ENCODE measurements at places on chromosomes 11 and 22.
A peak's percentile ranks its signal among the peaks of the same experiment; 100 is the strongest.

GRCh38 chr22:30752771-30753170 is 58.1 kb downstream of the OSBP2 start:
- no peak for DNase-seq
- peaks cover 7% of the 10 kb centered on the region for H3K4me1 ChIP-seq
- H3K4me3 ChIP-seq = no peak overlapping the region
- no peak overlapping the region for H3K27ac ChIP-seq
- no peaks in the 10 kb centered on the region for H3K36me3 ChIP-seq

DNA sequence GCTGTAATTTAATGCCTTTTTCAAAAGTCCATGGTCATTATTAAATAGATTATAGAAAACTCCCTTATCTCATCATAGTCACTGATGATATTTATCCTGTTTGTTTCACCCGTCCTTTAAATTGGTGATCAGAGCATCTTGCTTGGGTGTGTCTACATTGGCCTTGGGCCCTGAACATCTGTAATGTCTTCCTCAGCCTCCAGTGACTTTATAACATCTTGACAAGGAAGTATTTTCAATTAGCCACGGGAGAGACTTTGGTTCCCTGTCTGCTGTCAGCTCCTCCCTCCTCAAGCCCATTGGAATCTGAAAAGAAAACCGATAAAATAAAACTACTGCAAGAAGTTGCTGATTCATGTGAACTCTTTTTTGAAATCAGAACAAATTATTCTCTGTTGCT is 116.9 kb upstream of the TTC12 start:
- H3K4me1 ChIP-seq = no peaks in the 10 kb centered on the region
- H3K27me3 ChIP-seq = no peaks in the 10 kb centered on the region

DNA sequence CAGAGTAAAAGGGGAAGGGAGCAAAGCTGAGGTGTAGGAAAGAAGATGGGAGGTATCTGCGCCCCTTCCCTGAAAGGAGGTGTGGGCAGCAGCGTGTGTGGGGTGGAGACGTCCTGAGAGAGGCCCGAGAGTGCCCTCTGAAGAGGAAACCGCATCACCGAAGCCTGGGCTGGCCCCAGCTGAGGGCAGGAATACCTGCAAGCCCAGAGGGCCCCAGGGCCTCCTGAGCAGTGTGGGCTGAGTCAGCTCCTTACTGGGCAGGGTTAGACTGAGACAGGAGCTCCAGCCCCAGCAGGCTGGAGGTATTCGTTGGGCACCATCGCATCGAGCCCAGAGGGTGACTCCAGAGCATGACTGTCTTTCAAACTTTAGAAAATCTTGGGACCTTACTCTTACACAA is 534.0 kb upstream of the B3GAT1 start:
- H3K27me3 ChIP-seq = no peaks in the 10 kb centered on the region
- peaks cover 35% of the 10 kb centered on the region for H3K4me1 ChIP-seq
- no peak for DNase-seq
- H3K36me3 ChIP-seq = no peaks in the 10 kb centered on the region
- H3K27ac ChIP-seq = no peak overlapping the region

GRCh38 chr22:38429499-38430068 is 25.4 kb downstream of the KCNJ4 start:
- no peak for DNase-seq
- H3K27ac ChIP-seq = no peak overlapping the region
- no peaks in the 10 kb centered on the region for H3K36me3 ChIP-seq

- H3K27ac ChIP-seq = no peak overlapping the region
- H3K36me3 ChIP-seq = no peaks in the 10 kb centered on the region
- DNase-seq = no peak
- H3K4me1 ChIP-seq = no peaks in the 10 kb centered on the region
- no peak overlapping the region for H3K4me3 ChIP-seq
- peaks cover 28% of the 10 kb centered on the region for H3K27me3 ChIP-seq
Observed at GRCh38 chr11:117647872-117648271, 149.1 kb downstream of the DSCAML1 start.

DNA sequence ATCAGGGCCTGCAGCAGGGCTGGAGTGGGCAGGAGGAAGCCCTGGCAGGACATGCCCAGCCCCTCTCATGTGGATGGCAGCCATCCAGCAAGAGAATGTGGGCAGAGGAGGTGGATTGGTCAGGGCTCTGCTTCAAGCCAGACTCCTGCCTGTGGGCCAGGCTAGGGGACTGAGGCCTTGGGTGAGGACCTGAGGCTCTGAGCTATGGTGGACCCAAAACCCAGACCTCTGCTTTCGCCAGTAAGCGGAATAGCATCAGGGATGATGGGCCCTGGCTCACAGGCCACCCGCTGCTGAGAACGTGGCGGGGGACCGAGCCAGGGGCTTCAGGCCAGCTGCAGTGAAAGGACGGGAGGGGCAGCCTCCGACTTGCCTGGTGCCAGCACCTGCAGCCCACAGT is 57.4 kb downstream of the LINC01488 start:
- H3K36me3 ChIP-seq = no peaks in the 10 kb centered on the region
- peaks cover 33% of the 10 kb centered on the region for H3K4me1 ChIP-seq
- peak overlapping the region; percentile 81 for H3K27ac ChIP-seq
- no peak for DNase-seq

All from tibial artery (tissue), 4 donors.